ENCODE measurements at places on chromosomes 5 and 9.

- DNase-seq, result no peak
These were observed 43.3 kb upstream of the ZNF622 start for GRCh38 chr5:16508730-16509531.

DNA sequence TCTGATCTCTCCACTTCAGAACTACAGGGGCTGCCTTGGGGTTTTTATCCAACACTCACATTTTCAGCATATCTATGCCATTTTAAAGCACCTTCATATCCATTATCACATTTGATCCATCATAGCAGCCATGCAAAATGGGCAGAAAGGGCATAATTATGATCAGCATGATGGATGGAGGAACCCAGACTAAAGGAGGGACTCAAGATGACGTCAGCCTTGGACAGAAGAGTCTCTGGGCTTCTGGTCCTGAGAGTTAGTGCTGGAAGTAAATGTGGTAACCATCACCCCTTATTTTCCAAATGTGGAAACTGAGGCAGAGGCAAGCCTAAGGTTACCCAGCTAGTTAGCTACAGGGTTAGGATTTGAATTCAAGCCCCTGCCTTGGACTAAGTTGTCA lies 273.1 kb downstream of the DRD1 start:
- no peak for DNase-seq

- DNase-seq, result peak; percentile 27
These were observed 85.3 kb upstream of the ADRB2 start for GRCh38 chr5:148740966-148741742.

DNA sequence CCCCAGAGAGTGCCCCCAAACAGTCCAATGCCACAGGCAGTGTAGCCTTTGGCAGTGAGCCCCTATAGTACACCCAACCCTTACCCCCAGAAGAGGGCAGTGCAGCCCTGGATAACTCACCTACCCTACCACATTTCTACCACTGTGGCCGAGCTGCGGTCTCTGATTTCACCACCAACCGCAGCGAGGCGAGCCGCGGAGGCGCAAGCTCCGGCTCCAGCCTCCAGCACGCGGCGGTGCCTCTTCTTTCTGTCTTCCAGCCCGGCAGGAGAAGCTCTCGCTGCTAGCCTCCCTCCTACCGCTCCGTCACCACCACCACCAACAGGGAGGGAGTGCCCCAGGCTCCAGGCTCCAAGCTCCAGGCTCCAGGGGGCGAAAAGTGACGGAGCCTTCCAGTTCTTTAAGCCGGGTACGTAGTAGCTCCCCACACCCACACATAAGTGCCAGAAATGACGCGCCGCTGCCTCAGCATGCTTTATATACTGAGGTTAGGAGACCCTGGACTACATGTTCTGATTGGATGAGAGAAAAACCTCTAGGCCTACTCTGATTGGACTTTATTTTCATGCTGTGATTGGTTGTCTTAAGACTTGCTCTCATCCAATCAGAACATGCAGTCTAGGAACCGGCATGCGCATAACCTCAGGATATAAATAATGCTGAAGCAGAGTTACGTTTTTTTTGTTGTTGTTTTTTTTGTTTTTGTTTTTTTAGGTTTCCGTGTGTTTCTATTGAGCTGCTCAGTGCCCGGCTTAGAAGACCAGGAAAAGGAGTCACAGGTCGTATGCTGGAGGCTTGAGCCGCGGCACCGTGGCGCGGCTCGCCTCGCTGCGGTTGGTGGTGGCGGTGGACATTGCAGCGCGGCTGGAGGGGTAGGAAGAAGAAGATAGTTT lies at the start of gene PCAT7:
Gene PCAT7, plus strand, starts transcription at position 645 of the 893 bp plus-strand sequence.
- DNase-seq, result peak; percentile 55

DNA sequence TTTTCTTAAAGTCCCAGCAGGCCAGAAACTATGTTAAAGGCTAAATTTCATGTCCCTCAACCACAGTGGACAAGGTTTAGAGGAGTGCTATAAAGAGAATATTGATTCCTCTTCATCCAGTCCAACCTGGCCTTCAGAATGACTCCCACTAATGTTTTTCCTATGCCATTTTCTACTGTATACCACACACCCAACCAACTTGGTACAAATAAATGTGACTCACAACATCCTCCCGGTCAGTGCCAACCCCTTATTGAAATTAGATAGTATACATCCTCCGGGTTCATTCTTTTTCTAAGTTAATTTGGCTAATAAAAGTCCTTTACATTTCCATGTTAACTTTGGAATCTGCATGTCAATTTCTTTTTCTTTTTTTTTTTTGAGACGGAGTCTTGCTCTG lies 215.1 kb downstream of the TSSK1B start:
- no peak for DNase-seq

- no peak for DNase-seq
These were observed 46.4 kb upstream of the FAM170A start for GRCh38 chr5:119582987-119583386.

- DNase-seq, result no peak
These were observed 53.9 kb downstream of the WDR36 start for GRCh38 chr5:111146053-111146452.

DNA sequence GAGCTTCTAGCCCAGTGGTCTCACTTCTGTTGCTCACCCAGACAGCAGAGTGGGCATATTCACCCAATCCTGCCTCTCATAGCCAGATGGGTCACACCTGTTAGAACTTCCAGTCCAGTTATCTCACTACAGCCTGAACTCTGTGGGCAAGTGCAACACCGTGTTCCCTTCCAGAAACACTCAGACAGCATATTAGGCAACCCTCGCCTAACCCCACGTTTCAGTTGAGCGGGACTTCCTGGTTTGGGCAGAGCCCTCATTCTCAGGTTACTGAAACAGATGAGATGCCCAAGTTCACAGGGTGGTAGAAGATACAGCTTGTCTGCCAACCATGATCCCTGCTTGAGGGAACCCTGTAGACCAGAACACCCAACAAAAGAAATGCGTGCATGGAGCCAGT lies 538.2 kb downstream of the CYLC2 start:
- DNase-seq, result no peak

DNA sequence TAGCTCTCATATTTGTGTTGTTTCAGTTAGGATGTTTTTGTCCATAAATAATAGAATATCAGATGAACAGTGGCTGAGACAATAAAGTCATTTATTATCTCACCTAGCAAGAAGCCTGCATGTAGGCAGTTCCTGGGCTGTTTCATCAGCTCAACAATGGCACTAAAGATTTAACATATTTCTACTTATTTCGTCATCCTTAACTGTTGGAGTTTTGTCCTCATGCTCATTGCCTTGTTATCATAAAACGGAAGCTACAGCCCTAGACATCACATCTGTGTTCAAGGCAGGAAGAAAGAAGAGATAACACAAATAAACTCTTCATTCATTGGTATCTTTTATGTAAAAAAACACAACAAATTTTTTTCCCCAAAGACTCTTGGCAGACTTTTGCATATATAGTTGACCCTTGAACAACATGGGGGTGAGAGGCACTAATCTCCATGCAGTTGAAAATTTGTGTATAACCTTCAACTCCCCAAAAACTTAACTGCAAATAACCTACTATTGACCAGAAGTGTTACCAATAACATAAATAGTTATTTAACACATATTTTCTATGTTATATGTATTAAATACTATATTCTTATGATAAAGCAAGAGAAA lies 277.2 kb upstream of the ADRA1B start:
- DNase-seq, result no peak

DNA sequence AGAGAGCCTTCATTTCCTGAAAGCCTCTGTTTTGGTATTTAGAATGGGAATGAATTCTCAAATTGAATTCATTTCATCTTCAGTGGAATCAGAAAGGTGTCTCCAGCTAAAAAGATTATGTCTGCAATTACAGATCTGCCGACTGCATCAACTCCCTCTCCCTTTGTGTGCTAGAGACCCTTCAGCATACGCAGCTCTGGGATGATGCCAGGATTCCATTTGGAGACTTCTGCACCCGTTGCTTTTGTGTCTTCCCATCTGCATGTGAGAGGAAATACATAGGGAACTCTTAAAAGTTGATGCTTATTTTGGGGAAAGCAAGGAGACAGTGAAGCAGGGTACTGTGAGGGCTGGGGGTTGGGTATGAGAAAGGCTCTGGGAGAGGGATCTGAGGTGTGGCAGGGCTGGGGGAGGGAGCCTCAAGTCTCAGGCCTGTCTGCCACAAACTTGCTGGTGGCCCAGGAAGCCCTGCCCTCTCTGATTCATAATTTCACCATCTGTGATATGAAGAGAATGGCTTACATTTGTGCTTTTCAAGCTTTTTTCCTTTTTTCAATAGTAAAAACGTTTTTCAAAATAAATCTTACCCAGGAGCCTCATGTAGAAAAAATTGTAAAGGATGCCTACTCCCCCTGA lies 89.7 kb upstream of the SAP30L start:
- DNase-seq, result no peak

- no peak for DNase-seq
These were observed 281.3 kb downstream of the CEMIP2 start for GRCh38 chr9:71487061-71487460.

GRCh38 chr5:116583862-116584222 lies 9.2 kb upstream of the SEMA6A start:
- no peak for DNase-seq

- no peak for DNase-seq
These were observed 155.6 kb downstream of the SMARCA2 start for GRCh38 chr9:2170722-2171121.

GRCh38 chr5:97629276-97629675 lies 446.2 kb upstream of the RIOK2 start:
- no peak for DNase-seq

DNA sequence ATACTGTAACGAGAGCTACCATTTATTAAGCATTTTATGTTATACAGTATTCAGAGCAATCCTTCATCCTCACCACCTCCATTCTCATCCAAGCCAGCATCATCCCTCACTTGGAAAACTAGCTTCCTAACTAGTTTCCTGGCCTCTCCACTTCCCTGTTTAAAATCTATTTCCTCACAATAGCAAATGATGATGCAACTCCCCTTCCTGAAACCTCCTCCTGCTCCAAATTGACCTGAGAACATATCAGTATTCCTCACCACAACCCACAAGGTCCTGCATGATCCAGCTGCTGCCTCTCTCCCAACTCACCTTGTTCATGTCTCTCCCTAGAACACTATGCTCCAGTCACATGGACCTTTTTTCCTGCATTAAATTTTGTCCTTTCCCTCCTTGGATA lies 4.3 kb upstream of the SLC36A2 start:
- no peak for DNase-seq

DNA sequence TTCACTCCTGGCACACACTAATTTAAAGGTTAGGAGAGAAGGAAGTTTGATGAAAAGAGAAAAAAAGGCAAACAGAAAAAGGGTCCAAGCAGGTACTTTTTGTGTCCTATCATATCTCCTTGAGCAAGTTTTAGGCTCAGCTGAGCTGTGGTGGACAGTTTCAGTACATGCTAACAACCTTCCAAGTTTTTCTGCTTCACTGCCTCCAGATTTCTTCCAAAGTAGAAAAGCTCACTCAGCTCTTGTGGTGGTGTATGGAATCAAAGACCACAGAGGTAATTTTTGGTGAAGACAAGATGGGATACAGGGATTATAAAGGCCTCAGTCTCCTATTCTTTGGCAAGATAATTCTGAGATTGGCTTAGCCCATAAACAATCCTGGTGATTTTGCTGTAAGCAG lies 921.8 kb downstream of the NR2F1-AS1 start:
- DNase-seq, result no peak

GRCh38 chr5:88707216-88707965 lies 175.6 kb downstream of the MEF2C start:
- no peak for DNase-seq
